ENCODE measurements at places on chromosomes 3 and 15.
A peak's percentile ranks its signal among the peaks of the same experiment; 100 is the strongest.

DNA sequence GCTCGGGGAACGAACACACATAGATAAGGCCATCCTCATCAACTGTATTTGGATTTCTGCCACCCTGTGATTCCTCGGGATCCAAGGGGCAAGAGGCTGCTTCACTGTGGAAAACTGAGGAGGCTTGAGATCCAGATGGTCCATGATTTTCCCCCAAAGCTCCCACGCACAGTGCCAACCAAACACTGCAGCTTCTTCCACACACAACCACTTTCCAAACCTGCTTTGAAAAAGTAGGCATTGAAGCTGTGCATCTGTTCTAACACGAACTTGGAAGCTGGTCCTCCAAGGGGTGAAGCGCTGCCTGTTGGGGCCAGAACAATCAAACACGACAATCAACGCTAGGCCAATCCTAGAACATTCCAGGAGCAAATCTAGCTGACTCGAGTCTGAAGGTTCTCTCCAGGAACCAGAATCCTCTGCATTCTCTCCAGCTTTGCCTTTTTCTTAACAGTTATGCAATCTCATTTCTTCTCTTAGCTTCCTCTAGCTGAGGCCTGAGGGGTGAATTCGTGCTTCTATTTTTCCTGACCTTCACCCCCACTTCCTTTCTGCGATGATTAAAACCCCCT is 104.4 kb downstream of the LRRK1 start:
- no peak for DNase-seq

DNA sequence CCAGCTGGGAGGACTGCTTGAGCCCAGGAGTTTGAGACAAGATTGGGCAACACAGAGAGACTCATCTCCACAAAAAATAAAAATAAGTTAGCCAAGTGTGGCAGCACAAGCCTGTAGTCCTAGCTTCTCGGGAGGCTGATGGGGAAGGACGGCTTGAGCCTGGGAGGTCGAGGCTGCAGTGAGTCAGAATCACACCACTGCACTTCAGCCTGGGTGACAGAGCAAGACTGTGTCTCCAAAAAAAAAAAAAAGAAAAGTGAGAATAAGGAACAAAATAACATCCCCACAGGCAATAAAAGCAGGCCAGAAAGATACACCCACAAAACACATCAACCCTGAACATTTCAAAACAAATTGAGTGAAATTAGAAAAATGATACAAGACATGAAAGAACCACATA is 48.7 kb upstream of the OCA2 start:
- DNase-seq, result no peak

DNA sequence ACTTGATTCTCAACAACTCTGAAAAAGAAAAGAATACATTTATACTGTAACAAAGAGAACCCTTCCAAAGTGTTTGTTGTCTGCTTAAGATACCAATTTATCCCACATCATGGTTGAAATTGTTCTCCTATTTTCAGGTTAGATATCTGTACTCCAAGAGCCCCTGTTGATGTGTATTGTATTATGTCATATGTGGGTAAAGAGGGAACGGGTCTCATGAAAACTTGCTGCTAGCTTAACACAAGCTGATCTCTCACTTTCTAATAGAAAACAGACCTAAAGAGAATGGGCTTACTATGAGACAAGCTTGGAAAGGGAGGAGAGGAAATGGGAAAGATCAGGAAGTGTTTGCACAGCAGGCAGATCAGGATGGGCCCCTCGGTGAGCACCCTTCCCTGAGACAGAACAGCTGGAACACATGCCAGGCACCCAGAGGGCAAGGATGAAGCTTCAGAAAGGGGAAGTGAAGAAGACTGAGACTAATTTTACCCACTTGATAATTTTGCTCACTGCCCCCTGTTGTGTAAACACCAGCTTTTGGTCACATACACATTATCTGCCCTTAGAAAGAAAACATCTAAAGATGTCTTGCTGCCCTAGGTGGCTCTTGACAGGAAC is 747.9 kb upstream of the CCDC54 start:
- no peak for DNase-seq

GRCh38 chr3:37852097-37852496 is 9.6 kb upstream of the CTDSPL start:
- DNase-seq, result peak; percentile 8

- DNase-seq, result peak; percentile 70
Observed at GRCh38 chr15:69576035-69576526, 123.5 kb downstream of the RPLP1 start.

DNA sequence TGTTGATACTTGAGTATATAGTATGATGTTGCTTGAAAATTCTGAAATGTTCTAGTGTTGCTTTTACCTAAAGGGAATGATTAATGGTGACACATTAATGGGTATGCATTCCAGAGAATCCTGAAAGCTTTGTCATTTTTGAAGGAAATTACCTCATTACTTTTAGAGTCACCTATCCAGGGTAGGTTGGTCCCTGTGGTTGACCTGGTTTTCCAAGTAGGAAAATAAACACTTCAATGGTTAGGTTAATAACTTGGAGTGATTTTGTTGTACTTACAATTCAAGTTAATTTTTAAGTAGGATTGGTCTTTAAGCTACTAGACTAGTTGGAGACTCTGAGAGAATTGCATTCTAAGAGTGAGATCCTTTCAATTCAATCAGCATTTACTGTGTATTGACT is 31.0 kb downstream of the MITF start:
- peak; percentile 68 for DNase-seq

GRCh38 chr3:11385326-11385725 is 113.1 kb downstream of the ATG7 start:
- DNase-seq, result no peak

GRCh38 chr15:49270541-49271421 is 100.7 kb downstream of the GALK2 start:
- no peak for DNase-seq

GRCh38 chr15:85318048-85318731 is 62.2 kb upstream of the AKAP13 start:
- DNase-seq, result peak; percentile 57

DNA sequence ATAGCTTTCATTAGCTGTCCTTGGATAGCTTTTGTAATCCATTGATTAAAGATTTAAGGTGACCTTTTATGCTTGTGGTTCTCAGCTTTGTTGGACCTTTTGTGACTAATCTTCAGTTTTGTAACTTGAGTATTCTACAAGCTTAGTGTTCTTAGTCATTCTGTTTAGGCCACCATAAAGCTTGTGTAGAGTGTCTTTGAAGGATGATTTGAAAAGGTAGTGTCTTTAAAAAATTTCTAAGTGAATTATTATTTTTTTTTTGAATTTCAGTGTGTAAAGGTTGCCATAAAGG is 7.5 kb downstream of the MORF4L1 start:
- DNase-seq, result no peak

- no peak for DNase-seq
Observed at GRCh38 chr3:161026612-161027510, 78.3 kb downstream of the B3GALNT1 start.

DNA sequence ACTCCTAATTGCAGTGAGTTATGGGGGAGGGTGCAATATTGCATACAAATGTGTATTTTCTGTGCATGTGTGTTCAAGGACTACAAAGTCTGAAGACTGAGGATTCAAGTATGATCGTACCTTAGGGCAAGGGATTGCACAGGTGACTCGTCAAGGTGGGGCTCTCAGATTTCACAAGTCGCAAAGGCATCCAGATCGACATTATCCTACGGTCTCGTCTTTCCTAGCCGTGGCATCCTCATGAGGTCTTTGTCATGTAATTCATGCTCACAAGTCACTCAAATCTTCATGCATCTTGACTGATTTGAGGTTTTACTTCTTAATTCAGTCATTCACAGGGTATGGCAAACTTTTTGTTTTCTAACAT is 191.4 kb upstream of the HES1 start:
- DNase-seq, result no peak

DNA sequence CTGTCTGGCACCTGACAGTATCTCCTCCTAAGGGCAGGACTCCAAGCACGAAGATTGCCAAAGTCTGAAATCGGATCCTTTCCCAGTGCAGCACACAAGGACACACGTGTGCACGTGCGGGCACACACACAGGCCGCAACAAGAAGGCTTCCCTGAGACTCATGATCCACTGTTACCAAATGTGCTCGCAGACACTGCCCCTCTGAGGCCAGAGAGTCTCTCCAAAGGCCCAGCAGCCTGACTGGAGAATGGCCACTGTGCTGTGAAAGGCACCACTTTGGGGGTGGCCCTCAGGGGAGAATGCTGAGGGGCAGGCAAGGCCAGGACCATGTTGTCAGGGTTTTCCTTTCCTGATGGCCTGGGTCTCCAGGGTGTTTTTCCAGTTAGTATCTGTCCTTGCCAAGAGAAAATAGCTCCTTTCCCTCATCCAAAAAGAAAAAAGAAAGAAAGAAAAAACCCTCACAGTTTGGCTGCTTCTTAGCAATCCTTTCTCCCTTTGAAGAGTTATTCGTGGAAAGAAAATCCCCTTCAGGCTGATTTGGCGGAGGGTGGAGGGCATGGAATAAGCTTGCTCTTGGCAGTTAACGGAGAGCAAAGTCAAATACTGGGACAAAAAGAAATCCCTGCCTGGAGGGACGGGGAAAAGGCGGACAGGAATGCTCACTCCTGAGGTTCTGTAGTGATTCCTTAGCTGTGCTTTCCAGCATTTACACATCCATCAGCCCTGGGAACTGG is 112.2 kb upstream of the ETV5 start:
- no peak for DNase-seq

DNA sequence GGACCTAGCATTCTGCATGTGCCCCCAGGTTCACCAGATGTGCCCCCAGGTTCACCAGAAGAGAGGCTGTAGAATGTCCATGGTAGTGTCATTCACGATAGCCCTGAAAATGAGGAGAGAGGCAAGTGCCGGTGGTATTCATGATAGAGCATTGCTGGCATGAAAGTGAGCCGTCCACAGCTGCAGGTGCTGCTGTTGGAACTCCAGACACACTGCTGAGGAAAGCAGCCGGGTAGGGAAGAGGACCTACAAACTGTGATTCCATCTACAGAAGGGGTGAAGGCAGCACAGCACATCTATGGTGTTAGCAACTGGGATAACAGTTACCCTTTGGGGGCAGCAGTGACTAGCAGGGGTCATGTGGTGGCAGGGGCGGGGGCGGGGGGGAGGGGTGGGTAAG is 125.0 kb upstream of the PLXNA1 start:
- no peak for DNase-seq

DNA sequence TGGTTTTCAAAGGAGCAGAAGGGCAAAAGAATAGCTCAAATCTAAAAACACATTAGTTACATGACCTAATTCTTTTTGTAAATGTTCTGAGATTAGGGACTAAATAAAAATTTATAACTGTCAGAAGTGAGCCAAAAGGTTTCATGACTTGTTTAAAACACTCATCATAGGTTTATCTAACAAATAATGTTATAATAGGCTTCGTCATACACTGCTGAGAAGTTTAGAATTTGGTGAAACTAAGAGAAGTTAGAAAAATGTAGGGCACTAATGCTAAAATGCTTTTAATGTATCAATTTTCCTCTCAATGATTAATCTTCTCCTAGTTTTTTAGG is 468.8 kb upstream of the CDIN1 start:
- DNase-seq, result no peak

DNA sequence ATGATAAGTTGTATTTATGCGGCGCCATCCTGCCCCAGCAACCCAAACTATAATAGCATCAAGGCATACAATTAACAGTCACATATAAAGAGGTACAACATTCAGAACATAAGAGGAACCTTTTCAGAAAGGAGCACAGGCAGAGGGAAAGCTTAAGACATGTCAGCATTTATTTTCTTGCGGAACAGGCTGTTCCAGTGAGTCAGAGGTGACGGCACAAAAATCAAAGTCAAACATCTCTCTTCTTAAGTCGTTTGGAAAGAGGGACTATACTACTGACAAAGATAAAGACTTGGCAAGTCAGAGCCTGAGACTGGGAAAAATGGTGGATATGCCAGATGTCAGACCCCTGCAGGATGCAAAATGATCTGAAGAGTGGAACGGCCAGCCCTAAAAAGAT is 128.4 kb downstream of the CTNNB1 start:
- peak; percentile 36 for DNase-seq

DNA sequence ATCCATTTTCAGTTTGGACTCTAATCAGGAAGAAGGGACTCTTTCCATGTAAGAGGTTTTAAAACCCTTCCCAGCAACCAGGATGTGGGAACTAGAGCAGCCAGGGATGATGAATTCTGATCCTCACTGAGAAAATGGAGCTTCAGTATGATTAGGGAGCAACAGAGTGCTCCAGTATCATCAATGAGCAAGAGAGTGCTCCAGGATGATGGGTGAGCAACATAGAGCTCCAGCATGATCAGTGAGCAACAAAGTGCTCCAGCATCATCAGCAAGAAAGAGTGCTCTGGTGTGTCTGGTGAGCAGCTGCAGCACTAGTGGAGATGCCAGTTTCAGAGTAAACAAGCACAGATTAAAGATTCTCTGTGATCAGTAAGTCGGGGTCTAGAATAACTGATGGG is 106.4 kb upstream of the LPP start:
- no peak for DNase-seq

DNA sequence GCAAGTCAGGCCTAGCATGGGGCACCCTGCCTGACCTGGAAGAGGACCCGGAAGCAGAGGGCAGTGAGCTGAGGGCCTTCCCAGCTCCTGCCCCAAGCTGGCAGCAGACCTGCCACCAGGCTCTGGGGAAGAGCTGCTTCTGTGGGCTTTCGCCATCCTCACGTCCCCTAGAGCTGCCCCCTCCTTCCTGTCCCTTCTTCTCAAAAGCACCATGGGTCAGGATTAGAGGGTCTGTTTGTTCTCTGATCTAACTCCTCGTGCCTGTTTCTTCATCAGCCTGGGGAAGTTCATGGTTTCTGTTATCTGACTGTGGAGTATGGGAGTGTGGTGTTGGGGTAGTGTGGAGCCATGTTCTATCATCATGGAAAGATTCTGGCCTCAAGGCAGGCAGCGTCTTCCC is 58.4 kb upstream of the POLG start:
- no peak for DNase-seq

DNA sequence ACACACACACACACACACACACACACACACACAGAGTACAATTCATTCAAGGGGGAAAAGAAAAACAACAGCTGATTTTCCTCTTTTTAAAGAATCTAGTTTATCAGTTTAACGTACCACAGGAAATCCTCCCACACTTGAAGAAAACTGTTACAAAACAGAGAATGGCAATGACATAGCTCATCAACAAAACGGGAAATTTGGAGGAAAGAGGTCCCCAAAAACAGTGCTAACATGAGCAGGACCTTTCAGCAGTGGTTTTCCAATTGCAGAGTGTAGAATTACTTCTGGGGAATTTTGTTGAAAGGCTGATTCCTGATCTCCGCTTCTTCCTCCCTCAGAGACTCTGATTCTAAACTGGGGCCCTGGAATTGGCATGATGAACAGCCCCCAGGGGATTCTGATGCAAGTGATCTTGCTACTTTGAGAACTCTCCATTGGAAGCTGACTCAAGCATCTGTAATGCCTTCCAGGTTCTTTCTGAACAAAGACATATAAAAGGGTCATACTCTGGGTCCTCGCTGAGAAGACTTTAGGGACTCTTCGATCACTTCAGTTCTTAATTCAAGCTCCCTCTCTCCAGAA is 442.6 kb upstream of the PROK2 start:
- DNase-seq, result no peak
